Jurkat, Clone E6-1 (cell line): ENCODE measurements at places on chromosomes 13 and 19.

- DNase-seq = no peak
These were observed 4.4 kb upstream of the ATP1A3 start for GRCh38 chr19:41998246-41999020.

GRCh38 chr19:15231271-15231670 is 977 bp downstream of the EPHX3 start:
- DNase-seq = no peak

- no peak for DNase-seq
These were observed 9.8 kb upstream of the CNMD start for GRCh38 chr13:52749419-52749818.

GRCh38 chr13:40916207-40916998 is 102.7 kb downstream of the ELF1 start:
- DNase-seq = no peak

- DNase-seq = no peak
These were observed 5.2 kb downstream of the FAAP24 start for GRCh38 chr19:32977280-32977679.

GRCh38 chr13:85650613-85651012 is 148.6 kb downstream of the SLITRK6 start:
- no peak for DNase-seq

DNA sequence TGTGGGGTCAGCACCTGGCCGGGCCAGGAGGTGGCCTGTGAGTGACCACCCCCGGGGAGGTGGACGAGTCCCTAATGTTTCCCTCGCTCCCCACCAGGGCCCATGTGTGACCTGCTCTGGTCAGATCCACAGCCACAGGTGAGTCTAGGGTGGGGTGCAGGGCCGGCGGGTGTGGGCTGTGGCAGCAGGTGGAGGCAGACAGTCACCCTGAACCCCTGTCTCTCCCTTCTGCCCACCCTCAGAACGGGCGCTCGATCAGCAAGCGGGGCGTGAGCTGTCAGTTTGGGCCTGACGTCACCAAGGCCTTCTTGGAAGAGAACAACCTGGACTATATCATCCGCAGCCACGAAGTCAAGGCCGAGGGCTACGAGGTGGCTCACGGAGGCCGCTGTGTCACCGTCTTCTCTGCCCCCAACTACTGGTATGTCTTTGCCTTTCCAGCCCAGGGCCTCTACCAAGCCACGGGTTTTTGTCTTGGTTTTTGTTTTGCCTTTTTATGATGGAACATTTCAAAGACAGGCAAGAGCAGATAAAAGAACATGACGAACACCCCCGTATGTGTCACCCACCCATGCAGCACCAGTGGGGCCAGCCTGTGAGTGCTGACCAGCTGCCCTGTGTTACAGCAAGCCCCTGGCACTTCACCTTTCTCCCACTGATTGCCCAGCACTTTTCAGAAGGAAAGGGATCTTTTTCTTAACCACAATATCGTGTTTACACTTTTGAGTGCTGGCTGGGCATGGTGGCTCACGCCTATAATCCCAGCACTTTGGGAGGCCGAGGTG is 24.9 kb downstream of the CCDC8 start:
- no peak for DNase-seq

GRCh38 chr13:107788464-107789165 is 426.7 kb downstream of the LIG4 start:
- no peak for DNase-seq

- DNase-seq = no peak
These were observed 656.0 kb downstream of the GPC5 start for GRCh38 chr13:92054389-92054788.

- DNase-seq = no peak
These were observed 257.9 kb downstream of the KLF12 start for GRCh38 chr13:73876323-73876722.

DNA sequence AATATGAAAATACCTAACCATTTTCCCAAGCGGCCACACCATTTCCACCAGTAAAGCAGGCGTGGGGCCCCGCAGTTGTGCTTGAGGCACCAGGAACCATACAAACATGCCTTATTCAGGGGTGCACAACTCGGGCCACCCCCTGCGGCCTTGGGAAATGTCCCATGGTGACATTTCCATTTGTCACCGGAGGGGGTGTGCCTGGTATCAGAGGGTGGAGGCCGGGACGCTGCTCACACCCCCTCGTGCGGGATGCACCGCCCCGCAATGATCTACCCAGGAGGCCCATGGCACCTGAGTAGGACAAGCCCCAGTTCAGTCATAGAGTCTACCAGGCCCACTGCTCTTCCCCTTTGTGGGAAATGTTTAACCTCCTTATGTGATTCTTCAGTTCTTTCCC is 218.8 kb downstream of the TEX29 start:
- DNase-seq = no peak

DNA sequence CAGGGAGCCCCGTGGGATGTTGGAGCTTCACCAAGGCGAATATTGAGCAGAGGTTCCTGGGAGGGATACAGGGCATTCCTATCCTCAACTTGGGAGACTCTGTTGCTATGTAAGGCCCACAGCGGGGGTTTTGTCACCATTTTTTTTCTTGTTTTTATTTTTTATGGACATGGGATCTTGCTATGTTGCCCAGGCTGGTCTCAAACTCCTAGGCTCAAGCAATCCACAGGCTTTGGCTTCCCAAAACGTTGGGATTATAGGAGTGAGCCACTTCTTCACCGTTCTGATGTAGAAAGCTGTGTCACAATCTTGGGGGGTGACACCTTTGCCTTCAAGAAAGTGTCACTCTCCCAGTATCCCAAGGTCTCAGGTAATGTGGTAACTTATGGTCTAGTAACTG is 2.6 kb downstream of the DLL3 start:
- DNase-seq = no peak

DNA sequence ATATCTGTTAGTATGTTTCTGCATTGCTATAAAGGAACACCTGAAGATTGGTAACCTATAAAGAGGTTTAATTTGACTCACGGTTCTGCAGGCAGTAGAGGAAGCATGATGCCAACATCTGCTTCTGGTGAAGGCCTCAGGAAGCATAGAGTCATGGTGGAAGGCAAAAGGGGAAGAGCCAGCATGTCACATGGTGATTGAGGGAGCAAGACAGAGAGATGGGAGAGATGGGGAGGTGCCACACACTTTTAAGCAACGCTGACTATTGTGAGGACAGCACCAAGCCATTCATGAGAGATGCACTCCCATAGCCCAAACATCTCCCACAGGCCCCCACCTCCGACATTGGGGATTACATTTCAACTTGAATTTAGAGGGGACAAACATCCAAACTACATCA is 32.8 kb downstream of the COG6 start:
- no peak for DNase-seq

GRCh38 chr19:31555634-31556215 is 206.5 kb upstream of the TSHZ3 start:
- DNase-seq = no peak
